ENCODE measurements at places on chromosomes 7 and 10.

- DNase-seq, result peak; percentile 15
Measured at GRCh38 chr10:100743626-100744135, 1.7 kb upstream of the PAX2 start.

GRCh38 chr10:131802996-131803395 lies 97.8 kb upstream of the PPP2R2D start:
- no peak for DNase-seq

- DNase-seq, result peak; percentile 71
Measured at GRCh38 chr10:17428351-17429097, 25.9 kb downstream of the ST8SIA6 start.

- no peak for DNase-seq
Measured at GRCh38 chr10:132517951-132518521, 19.6 kb upstream of the INPP5A start.

GRCh38 chr10:15237351-15237750 lies 68.9 kb upstream of the NMT2 start:
- DNase-seq, result no peak

- no peak for DNase-seq
Measured at GRCh38 chr10:19930936-19931893, 115.0 kb downstream of the PLXDC2 start.

DNA sequence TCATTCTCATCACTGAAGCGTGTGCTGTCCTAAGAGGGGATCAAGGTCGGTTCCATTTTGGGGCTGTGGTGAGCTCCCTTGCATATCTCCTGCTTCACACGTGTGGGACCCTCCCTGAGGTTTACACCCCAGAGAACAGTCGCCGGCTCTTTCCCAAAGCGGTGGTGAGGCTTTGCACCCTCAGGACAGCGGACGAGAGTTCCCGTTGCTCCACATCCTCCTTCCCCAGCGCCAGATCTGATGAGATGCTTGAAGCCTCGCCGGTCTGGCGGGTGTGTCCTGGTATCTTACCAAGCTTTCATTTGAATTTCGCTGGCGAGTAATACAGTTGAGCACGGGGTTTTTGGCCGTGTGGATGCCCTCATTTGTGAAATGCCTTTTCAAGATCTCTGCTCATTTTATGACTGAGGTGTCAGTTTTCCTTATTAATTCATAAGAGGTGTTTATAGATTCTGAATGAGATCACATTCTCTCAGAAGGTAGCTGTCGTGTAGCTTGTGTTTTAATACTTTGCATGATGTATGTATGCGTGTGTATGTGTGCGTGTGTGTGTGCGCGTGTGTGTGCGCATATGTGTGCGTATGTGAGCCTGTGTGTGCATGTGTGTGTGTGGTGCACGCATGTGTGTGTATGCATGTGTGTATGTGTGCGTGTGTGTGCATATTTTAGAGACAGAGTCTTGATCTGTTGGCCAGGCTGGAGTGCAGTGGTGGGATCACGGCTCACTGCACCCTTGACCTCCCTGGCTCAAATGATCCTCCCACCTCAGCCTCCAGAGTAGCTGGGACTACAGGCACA lies 30.7 kb downstream of the ELFN1 start:
- DNase-seq, result no peak

DNA sequence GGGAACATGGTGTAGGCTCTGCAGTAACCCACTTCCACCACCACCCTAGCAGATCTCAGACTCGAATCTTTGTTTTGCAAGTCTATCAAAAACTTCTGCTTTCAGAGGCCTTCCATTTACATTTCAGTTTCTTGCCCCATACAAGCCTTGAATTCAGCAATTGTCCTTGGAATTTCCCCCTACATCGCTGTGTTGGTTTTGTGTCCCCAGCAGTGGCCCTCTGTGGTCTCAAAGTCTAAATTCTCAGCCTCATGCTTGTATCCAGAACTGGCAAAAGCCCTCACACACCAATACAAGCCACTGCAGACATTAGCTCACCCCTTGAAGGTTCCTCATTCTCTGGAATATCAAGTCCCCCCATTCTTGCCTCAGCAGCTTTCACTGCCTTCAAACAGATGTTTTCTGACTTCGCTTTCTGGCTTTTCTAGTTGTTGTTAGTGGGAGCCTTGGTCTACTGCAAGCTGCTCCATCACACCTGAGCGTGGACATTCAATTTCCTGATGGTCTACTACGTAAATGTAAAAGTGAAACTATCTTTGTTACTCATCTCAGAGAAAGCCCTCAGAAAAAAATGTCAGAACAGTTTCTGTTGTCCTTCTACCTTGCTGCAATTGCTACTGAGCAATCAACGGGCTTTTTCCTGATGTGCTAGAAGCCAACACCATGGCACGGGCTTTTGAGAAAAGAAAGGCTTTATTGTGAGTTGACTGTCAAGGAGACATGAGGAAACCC lies 1.8 kb upstream of the NUB1 start:
- no peak for DNase-seq

GRCh38 chr10:69716711-69717560 lies 84.8 kb upstream of the COL13A1 start:
- peak; percentile 49 for DNase-seq

DNA sequence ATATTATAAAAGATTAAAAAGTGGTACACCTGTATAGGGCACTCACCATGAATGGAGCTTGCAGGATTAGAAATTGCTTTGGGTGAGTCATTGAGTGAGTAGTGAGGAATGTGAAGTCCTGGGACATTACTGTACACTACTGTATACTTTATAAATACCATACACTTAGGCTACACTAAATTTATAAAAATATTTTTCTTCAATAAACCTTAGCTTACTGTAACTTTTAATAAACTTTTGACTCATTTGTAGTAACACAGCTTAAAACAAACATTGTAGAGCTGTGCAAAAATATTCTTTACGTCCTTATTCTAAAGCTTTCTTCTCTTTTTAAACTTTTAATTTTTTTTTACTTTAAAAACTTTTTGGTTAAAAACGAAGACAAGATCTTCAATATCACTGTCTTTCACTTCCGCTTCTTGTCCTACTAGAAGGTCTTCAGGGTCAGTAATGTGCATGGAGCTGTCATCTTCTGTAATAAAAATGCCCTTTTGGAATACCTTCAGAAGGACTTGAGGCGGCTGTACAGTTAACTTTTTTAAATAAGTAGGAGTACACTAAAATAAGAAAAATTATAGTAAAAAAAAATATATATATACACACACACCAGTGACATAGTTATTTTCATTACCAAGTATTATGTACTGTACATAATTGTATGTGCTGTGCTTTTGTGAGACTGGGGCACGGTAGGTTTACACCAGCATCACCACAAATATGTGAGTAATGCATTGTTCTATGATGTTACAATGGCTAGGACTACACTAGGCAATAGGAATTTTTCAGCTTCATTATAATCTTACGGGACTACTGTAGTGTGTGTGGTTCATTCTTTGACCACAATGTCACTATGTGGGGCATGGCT lies 3.5 kb downstream of the STK31 start:
- no peak for DNase-seq

DNA sequence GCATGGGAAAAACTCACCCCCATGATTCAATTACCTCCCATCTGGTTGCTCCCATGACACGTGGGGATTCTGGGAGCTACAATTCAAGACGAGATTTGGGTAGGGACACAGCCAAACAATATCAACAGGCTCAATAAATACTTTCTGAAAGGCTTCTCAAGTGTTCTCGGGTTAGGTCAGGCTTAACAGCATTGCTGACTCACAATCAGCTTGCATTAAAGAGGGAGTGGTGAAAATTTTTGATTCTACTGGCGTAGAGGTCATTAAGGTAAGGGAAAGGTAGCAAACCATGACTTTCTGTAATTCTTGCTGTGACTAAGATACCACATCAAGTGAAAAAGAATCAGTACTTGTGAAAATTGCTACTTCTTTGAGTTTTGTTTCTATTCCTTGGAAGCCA lies 126.4 kb downstream of the JCAD start:
- DNase-seq, result no peak

DNA sequence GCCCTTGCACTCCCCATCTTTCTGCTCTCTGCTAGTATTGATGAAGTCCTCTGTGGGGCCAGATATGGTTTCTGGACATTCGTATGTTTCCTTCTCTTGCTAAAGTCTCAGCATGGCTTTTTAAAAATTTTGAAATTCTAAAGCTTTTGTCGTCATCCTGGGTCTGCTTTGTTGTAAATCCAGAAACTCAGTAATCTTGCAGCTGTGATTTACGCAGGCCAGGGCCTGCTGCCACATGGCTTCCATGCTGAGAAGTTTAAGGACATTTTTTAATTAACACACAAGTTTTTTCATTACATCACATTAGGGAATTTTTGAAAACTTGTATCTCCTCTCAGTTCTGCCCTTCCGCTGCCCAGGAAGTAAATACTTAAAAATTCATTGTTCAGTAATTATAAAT lies 686.1 kb upstream of the IGFBP3 start:
- DNase-seq, result no peak

- DNase-seq, result no peak
Measured at GRCh38 chr10:76091926-76092325, 660.5 kb downstream of the LRMDA start.

GRCh38 chr7:28956608-28957063 lies 1.5 kb downstream of the TRIL start:
- DNase-seq, result no peak

- no peak for DNase-seq
Measured at GRCh38 chr7:157654350-157654749, 317.5 kb downstream of the DNAJB6 start.

GRCh38 chr10:14674376-14675050 lies 100.2 kb downstream of the FAM107B start:
- no peak for DNase-seq

DNA sequence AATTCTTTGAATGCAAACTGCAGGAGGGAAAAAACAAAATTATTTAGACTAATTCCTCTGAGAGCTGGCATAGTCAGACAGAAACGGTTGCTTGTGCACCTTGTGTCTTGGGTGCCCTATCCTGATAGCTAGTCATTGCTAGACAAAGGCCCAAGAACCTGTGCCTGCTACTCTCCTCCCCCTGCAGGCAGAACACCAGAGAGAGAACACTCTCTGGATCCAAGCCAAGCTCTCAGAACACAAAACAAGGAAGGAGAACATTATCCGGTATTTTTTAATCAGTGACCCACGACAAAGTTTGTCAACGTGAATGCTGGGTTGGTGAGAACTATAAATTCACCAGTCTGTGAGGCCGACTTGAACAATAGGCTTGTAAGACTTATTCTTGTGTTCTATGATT lies 18.8 kb upstream of the PPP1R9A start:
- DNase-seq, result no peak

- no peak for DNase-seq
Measured at GRCh38 chr10:110134917-110135316, 72.5 kb upstream of the MXI1 start.

- DNase-seq, result no peak
Measured at GRCh38 chr10:5658871-5659618, 7.3 kb downstream of the ASB13 start.

GRCh38 chr7:22551768-22552513 lies 52.0 kb upstream of the STEAP1B start:
- DNase-seq, result no peak

DNA sequence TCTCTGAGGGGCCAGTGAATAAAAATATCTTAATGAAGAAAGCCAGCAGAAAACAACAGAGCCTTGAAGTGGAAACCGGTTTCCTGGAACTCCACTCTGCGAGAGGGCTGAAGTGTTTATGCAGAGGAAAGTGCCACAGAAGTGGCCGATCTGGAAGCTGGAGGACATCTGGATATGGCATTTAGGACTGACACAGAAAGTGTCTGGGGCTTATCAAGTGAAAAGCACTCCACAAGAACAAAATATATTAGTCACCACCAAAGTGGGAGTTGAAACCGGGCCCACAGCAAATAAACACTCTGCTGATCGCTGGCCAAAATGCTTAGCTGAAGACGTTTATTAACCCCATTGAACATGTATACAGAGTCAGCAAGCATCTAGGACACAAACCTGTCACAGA lies 7.8 kb downstream of the NOD1 start:
- no peak for DNase-seq

GRCh38 chr7:77242554-77242953 lies 42.9 kb upstream of the FGL2 start:
- no peak for DNase-seq

GRCh38 chr10:89563311-89563710 lies 27.9 kb upstream of the SLC16A12 start:
- DNase-seq, result no peak

DNA sequence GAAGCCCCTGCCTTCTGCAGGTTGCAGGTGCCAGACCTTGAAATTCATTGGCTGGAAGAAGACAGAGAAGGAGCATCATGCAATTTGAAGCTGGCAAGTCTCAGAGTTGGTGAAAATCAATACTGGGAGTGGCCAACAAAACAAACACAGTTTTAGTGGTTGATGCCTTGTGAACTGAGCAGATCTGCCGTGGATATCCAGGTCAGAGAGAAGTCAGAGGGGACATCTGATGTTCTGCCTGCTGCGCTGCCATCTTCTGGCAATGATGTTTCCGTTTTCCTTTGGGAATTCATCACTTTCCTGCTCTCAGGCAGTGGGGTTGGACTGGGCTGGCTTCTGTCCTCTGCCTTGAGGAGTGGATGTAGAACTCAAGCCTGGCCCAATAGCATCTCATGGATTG lies 132.0 kb downstream of the RPS24 start:
- DNase-seq, result no peak

DNA sequence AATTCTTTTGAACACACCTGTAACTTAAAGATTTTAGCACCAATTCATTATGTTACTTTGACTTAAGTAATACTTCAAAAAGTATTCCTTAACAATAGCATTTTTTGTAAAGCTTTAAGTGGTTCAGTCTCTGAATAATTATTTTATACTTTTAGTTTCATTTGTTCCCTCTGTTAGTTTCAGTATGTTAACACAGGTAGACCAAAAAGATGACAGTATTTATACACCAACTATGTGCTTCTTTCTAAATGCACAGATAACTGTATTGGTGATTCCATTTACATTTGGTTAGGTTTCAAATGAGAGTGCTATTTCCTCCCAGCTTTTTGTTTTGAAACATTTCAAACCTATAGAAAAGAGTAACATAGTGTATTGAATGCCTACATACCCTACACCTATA lies 14.0 kb downstream of the RALA start:
- DNase-seq, result no peak

DNA sequence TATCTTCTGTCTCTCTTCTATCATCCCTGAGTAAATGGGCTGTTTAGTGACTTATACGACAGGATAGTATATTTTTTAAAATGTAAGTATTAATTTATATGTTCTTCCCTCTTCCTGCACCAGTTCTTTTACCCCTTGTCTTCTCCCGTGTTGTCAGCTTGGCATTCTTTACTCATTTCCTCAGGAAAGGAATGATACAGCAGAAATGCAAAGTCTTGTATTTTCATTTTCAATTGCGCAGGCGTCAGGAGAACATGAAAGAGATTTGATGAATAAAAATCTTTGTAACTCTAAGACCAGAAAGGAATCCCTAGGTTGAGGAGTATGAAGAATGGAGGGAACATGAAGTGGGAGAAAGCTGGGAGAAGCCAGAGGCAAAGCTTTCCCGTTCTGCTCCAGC lies 18.8 kb upstream of the VPS41 start:
- DNase-seq, result no peak

Measured in activated gamma-delta T cell treated with Interleukin-2 at 50 U/mL for 16 hours (primary cell).